HT-29 (cell line): ENCODE measurements at places on chromosomes 13 and 19. TPM values are rescaled to one million over a fixed set of nuclear protein-coding genes. Genes with fewer than 3 reads are reported as not detected.

Gene ZNF433
- total RNA-seq, result 0.21 and 0.79 TPM in 2 replicates

Gene GET3
- total RNA-seq, result 90.4 and 105 TPM in 2 replicates

Gene TEX101
- not detected in 2 replicates for total RNA-seq

Gene ZBTB32
- total RNA-seq, result not detected in 2 replicates

Gene KIR3DL2
- not detected in 2 replicates for total RNA-seq

Gene AMH
- total RNA-seq, result 17.3 and 19.9 TPM in 2 replicates

Gene PSG6
- not detected in 2 replicates for total RNA-seq

Gene NKPD1
- 1.4 and 6.7 TPM in 2 replicates for total RNA-seq

Gene RETN
- total RNA-seq, result not detected in 2 replicates

Gene ZNF729
- total RNA-seq, result not detected in 2 replicates

Gene CYP4F2
- total RNA-seq, result 0.18 TPM in 1 of 2 replicates, not detected in the other

Gene PRODH2
- not detected in 2 replicates for total RNA-seq

Gene GPR4
- not detected in 2 replicates for total RNA-seq

Gene IRGC
- 0.08 TPM in 1 of 2 replicates, not detected in the other for total RNA-seq

Gene ATP12A
- total RNA-seq, result not detected in 2 replicates

Gene FGF21
- total RNA-seq, result not detected in 2 replicates

Gene CRLF1
- total RNA-seq, result 0.16 TPM in 1 of 2 replicates, not detected in the other

Gene CYP2A13
- not detected in 2 replicates for total RNA-seq

Gene TMC4
- 22.5 and 45.3 TPM in 2 replicates for total RNA-seq

Gene DHDH
- total RNA-seq, result 0.10 and 0.42 TPM in 2 replicates

Gene DCT
- not detected in 2 replicates for total RNA-seq

Gene CNN1
- total RNA-seq, result not detected in 2 replicates

Gene ZNF610
- total RNA-seq, result not detected in 2 replicates

Gene CLEC17A
- not detected in 2 replicates for total RNA-seq

Gene NLRP11
- 0.08 TPM in 1 of 2 replicates, not detected in the other for total RNA-seq

Gene C1QTNF9B
- total RNA-seq, result not detected in 2 replicates

Gene STOML3
- not detected in 2 replicates for total RNA-seq

Gene PEG3
- total RNA-seq, result not detected in 2 replicates

Gene ZNF681
- total RNA-seq, result under 0.01 TPM in 2 replicates

Gene THSD1
- total RNA-seq, result 0.37 and 0.92 TPM in 2 replicates

Gene ACP7
- not detected in 2 replicates for total RNA-seq

Gene USHBP1
- 0.08 TPM in 1 of 2 replicates, not detected in the other for total RNA-seq

Gene ZNF497
- total RNA-seq, result 2.0 and 6.0 TPM in 2 replicates

Gene ZNF226
- total RNA-seq, result 9.0 and 18.4 TPM in 2 replicates

Gene MISP
- total RNA-seq, result 206 and 211 TPM in 2 replicates

Gene BLVRB
- total RNA-seq, result 201 and 206 TPM in 2 replicates

Gene CBARP
- total RNA-seq, result 2.4 and 3.9 TPM in 2 replicates

Gene KCNC3
- total RNA-seq, result 3.5 and 7.1 TPM in 2 replicates

Gene CRX
- not detected in 2 replicates for total RNA-seq

Gene COL4A2
- total RNA-seq, result 38.4 and 44.2 TPM in 2 replicates

Gene PPM1N
- total RNA-seq, result 9.8 and 15.3 TPM in 2 replicates

Gene SCEL
- total RNA-seq, result 2.1 and 3.9 TPM in 2 replicates

Gene ZNF850
- 0.34 and 0.69 TPM in 2 replicates for total RNA-seq

Gene ANKRD24
- total RNA-seq, result 0.20 and 0.89 TPM in 2 replicates

Gene HRC
- 0.08 TPM in 1 of 2 replicates, not detected in the other for total RNA-seq

Gene CILP2
- total RNA-seq, result 0.31 TPM in 1 of 2 replicates, not detected in the other

Gene CNMD
- total RNA-seq, result not detected in 2 replicates

Gene F2RL3
- total RNA-seq, result not detected in 2 replicates

Gene SPRY2
- 12.0 and 15.0 TPM in 2 replicates for total RNA-seq

Gene MZT1
- total RNA-seq, result 26.1 and 26.2 TPM in 2 replicates

Gene MEIOSIN
- not detected in 2 replicates for total RNA-seq

Gene ZNF730
- total RNA-seq, result not detected in 2 replicates

Gene PDX1
- total RNA-seq, result 0.51 and 0.89 TPM in 2 replicates

Gene VRK3
- total RNA-seq, result 46.1 and 47.7 TPM in 2 replicates

Gene ESD
- 63.8 and 67.8 TPM in 2 replicates for total RNA-seq

Gene ZIM2
- not detected in 2 replicates for total RNA-seq

Gene ZBTB45
- total RNA-seq, result 25.6 and 27.4 TPM in 2 replicates

Gene CCL25
- not detected in 2 replicates for total RNA-seq
